Activated T-helper 1 cell treated with anti-CD3 and anti-CD28 coated beads, Interleukin-2, amount 50 U/mL, for 16 hours (primary cell): ENCODE measurements at places on chromosomes 1 and 21.
A peak's percentile ranks its signal among the peaks of the same experiment; 100 is the strongest.

DNA sequence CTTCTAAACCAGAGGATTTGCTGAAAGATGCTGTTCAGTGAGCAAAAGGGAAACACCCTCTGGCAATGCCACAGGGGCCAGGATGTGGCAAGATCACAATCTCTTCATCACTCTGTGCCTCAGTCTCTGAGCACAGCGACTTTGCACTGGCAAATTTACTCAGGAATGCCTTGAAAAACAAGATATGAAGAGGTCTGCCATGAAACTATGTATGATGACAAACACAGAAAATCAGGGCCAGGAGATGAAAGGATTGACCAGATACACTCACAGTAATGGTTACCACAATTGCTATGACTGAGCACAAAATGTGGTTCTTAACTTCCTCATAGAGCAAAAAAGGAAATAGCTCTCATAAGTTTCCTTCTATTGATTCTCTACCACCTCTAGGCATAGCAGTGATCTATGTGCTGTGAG lies 5.8 kb downstream of the TTC13 start:
- DNase-seq = peak; percentile 20

- no peak for DNase-seq
Observed at GRCh38 chr21:38505654-38506523, 7.6 kb upstream of the ERG start.

DNA sequence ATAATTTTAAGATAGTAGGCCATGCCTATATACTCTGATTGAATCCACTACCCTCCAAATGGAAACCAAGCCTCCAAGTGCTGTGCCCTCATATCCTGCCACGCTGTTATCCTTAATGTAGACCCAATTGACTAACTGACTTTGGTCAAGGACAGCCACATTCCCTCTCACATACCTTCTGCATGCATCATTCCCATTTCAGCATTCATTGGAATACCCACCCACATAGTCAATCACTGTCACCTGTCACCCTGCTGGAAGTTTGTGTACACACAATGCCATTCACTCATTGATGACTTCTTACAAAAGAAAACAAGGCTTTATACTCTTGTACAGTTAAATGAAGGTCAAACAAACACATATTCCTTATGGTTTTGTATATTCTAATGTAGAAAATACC lies 221.1 kb upstream of the PBX1 start:
- no peak for DNase-seq

GRCh38 chr1:19402031-19402813 lies 83.1 kb downstream of the CAPZB start:
- DNase-seq = no peak

DNA sequence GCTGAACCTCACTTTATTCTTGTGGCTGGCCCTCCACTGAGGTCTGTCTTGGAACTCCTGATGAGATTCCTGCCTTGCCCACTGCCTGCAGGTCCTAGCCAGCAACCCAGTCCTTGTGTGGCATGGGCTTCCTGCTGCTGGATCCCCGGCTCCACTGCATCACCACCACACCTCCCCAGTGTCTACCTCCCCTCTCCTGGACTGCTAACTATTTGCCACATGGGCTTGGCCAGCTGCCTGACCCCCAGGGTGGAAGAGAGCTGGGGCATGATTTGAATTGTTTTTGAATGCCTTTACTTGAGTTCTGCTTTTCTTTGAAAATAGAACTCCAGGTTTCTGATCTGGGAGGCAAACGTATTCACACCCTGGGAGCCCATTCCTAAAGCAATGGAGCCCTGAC lies 41.2 kb downstream of the SPAG17 start:
- no peak for DNase-seq

GRCh38 chr1:156748670-156749418 lies 2.6 kb downstream of the HDGF start:
- DNase-seq = no peak

- DNase-seq = no peak
Observed at GRCh38 chr1:151976015-151976343, 17.7 kb downstream of the S100A10 start.

GRCh38 chr1:214455479-214455878 lies 95.9 kb downstream of the PTPN14 start:
- DNase-seq = no peak

- DNase-seq = no peak
Observed at GRCh38 chr1:13759072-13759471, 59.1 kb downstream of the PRDM2 start.

- no peak for DNase-seq
Observed at GRCh38 chr1:175749075-175749474, 5.7 kb upstream of the TNR start.

- DNase-seq = no peak
Observed at GRCh38 chr21:28885853-28886177, 106.9 kb downstream of the LTN1 start.

DNA sequence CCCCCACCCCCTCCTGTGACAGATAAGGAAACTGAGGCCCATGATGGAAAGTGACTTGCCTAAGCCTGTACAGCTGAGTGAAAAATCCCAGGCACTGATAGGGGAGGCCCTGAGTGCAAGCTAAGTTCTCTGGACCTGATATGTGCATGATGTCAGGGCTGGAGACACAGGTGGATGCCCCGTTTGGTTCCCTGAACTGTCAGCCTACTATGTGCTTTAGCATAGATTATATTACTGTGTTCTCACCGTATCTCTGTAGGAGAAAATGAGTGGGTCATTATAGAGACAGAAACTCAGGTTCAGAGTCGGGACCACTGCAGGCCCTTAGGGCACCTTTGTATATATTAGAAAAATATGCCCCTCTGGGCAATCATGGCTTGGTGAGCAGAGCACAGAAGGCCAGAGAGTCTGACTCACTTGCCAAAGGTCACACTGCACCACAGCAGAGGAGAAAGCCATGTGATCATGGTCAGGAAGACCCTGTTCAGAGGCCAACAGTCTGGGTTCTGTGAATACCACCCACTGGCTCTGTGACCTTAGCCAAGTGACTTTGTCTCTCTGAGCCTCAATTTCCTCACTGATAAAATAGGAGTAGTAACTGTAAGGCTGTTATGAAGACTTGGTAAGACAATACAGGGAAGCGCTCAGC lies 145.8 kb upstream of the WNT4 start:
- no peak for DNase-seq

DNA sequence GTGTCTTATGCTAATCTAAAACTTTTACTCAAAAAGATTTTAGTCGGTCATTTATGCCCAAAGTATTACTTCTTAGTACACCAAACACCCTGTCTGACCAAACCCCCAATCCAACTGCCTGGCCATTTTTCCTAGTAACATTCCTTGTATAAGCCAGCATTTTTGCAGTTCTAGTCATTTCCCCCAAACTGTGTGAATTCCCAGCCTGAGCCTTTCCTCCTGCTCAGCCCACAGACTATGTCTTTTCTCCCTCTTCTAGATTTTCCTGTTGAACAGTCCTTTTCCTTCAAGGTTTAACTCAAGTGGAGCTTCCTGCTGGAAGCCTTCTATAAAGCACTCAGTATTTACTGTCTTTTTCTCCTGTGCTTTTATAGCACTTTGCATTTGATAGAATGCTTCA lies 843.8 kb downstream of the USP25 start:
- DNase-seq = no peak

DNA sequence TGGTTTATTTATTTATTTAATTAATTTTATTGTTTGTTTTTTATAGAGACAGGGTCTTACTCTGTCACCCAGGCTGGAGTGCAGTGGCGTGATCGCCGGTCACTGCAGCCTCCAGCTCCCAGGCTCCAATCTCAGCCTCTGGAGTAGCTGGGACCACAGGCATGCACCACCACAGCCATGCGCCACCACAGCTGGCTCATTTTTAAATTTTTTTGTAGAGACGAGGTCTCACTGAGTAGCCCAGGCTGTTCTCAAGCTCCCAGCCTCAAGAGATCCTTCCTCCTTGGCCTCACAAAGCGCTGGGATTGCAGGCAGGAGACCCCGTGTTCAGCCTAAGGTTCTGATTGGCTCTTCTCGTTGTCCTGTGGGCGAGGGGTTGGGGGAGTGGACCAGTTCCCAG lies 22.1 kb downstream of the UMODL1 start:
- DNase-seq = no peak

DNA sequence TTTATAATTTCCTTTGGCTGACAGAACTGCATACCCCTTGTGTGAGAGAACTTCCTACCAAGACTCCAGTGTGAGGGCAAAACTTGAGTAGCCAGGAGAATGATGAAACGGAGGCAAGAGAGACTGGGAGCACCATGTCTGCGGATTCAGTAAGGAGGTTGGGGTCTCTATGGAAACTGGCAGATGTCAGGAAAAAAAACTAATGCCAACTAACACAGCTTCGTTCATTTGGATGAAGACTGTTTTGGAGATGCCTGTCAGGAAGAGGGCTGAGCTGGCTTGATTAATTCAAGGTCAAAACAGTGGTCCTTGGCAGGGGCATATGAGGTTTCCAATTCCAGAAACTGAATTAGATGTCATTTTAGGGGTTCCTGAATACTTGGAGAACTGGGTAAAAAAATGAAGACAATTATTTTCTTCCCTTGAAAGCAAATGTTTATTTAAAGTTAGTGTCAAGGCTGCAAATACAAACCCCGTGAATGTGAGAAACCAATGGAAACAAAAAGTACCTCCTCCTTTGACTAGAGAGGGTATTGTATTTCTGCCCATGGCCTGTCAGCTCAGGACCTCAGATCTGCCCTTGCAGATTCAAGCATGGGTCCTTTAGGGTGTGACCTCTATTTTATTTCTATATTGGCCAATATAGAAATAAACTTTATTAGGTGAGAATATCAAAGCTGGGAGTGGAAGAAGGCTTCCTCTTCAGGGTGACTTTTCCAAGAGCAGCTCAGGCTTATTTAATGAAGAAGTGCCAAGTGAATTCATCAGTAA lies 110.5 kb downstream of the MAST2 start:
- DNase-seq = no peak

DNA sequence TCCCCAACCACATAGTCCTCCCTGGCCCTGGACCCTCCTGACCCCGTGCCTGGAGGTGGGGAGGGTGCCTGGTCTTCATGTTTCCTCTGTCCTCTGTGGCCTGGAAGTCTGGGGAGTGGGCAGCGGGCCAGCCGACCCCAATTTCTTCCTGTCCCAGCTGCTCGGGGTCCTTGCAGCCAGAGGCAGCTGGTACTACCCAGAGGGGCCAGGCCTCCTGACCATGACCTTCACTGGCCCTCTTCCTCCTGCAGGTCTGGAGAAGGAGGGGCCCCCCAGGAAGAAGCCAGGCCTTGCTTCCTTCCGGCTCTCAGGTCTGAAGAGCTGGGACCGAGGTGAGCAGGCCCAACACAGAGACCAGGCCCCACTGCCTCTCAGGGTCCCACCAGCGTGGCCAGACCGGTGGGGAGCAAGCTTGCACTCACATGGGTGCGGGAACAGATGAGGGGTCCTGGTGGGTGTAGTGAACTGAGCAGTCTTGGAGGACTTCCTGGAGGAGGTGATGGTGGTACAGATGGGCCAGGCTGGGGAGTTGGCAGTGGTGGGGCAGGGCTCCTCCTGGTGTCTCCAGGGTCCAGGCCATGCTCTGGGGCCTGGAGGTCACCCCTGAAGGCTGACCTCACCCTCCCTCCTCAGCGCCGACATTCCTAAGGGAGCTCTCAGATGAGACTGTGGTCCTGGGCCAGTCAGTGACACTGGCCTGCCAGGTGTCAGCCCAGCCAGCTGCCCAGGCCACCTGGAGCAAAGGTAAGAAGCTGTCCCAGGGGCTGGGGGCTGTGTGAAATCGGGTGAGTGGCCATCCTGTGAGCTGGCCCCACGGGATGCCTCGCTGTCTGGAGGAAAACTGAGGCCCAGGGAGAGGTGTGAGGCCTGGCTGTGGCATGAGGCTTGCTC lies 32.7 kb downstream of the TRIM11 start:
- no peak for DNase-seq

- DNase-seq = no peak
Observed at GRCh38 chr1:10762875-10763274, 33.6 kb downstream of the CASZ1 start.

GRCh38 chr1:157437296-157437695 lies 115.0 kb downstream of the FCRL5 start:
- no peak for DNase-seq

GRCh38 chr1:206921772-206922265 lies at the start of gene FCMR:
Gene FCMR, minus strand, starts transcription at chr1:206921941. Its CDS starts 87 bp downstream, at chr1:206921854.
- no peak for DNase-seq

DNA sequence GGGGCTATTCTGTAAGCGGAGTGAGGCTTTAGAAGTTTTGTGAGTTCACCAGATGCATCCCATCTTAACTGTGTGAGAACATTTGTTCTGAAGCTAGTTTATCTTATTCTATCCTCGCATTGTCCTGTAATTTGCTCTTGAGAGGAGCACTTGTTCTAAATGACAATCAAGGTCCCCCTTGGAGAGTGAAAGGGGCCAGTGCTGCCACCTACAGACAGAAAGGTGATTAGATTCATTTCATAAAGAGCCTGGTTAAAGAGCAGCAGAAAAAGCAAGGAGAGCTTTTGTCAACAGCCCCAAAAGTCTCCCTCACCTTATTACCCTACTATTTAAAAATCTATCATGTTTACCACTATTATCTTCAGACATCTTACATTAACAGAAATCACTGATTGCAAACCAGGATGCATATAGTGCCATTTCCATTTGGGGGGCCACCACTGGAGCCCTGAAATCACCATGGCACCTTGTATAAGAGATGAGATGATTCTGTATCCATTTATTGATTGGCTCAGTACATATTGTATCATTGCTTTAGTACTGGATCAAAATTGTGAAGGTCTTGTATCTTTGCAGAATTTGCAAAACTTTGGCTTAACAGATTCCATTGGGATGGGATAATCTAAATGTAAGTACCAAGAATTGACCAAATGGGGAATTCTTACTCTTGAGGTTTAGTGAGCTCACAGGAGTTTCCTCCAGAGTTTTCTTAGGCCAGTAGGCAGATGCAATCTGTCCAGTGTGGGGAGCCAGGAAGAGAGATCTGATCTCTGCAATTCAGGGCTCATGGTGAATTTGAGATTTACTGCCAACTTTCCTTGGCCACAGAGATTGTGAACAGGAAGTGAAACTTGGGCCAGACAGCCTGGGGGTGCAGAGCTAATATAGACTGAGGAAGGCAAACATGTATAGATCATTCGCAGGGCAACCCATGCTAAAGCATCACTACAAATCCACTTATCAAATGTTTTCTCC lies 64.3 kb upstream of the TRABD2B start:
- DNase-seq = no peak

GRCh38 chr1:22153660-22154437 lies 11.0 kb upstream of the WNT4 start:
- DNase-seq = no peak

- DNase-seq = no peak
Observed at GRCh38 chr1:150562446-150563339, 13.5 kb downstream of the ADAMTSL4 start.

GRCh38 chr1:116891396-116892079 lies 18.2 kb upstream of the PTGFRN start:
- no peak for DNase-seq

DNA sequence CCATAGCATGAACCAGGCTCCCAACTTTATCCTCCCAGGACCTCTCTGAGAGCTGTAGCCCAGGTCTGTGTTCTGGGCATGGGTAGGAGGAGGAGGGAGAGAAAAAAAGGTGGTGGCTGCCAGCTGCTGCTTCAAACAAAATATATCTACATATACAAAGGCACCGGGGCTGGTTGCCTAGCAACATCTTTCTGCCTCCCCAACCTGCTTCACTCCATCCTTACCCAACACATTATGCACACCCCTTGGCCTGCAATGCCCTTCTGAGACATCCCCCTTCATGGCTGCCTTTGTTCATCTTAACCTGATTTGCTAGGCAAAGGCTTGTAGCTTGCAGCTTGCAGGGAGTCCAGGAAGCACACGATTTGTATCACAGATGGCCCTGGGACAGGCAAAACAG lies 27.2 kb upstream of the ATP1A1 start:
- DNase-seq = no peak

- DNase-seq = no peak
Observed at GRCh38 chr1:107817935-107818334, 147.0 kb downstream of the VAV3 start.
